ENCODE measurements at places on chromosomes 2 and 18. TPM values are rescaled to one million over a fixed set of nuclear protein-coding genes. Genes with fewer than 3 reads are reported as not detected.
A peak's percentile ranks its signal among the peaks of the same experiment; 100 is the strongest.

GRCh38 chr2:158458617-158458920, 1.8 kb downstream of the PKP4 start:
- no peak for DNase-seq
- H3K4me1 ChIP-seq, result peaks cover 46% of the 10 kb centered on the region
- H3K27me3 ChIP-seq, result no peaks in the 10 kb centered on the region
- peak overlapping the region; percentile 98 for H3K27ac ChIP-seq
- no peaks in the 10 kb centered on the region for H3K36me3 ChIP-seq

DNA sequence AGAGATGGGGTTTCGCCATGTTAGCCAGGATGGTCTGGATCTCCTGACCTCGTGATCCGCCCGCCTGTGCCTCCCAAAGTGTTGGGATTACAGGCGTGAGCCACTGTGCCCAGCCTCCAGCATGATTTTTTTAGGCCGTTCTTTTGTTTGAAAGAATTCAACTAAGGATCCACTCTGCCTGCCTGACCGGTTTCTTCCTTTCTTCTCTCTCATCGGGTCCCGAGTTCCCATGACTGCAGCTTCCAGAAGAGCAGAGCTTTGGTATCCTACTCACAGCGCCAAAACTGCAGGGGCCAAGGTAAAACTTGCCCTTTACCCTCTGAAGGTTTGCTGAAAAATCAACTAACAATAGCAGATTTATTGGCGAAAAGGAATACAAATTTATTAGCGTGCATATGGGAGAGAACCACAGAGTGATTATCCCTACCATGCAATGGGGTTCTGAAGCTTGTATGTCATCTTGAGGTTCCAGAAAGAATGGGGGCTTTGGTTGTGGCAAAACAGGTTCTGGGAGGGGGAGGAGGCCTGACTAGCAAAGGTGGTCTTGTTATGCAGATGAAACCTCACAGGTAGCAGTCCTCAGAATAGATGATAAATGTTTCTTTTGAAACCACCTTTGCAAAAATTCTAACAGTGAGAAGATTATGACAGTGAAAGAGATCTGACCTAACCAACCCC, 87.0 kb upstream of the MSH6 start:
- no peak for DNase-seq
- H3K27me3 ChIP-seq, result no peaks in the 10 kb centered on the region
- H3K4me1 ChIP-seq, result no peaks in the 10 kb centered on the region
- H3K27ac ChIP-seq, result no peak overlapping the region

DNA sequence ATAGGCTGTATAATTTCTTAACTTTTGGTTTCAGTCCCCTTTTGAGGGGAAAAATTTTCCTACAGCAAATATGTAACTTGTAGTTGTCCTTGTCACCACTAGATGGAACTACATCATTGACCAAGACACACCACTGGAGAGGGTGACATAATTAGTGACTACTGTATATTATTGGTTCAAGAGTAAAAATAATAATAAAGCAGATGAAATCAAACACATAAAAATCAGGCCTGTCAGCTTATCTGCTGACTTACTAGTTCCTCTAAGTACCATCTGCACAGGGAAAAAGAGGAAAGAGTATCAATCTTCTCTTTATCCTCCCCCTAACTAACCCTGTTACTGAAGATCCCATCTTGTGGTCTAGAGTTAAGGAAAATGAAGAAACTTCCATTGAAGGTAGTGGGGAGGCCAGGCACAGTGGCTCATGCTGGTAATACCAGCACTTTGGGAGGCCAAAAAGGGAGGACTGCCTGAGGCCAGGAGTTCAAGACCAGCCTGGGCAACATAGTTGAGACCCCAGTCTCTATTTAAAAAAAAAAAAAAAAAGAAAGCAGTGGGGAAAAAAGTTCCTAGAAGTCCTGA, 29.6 kb upstream of the ENOSF1 start:
- H3K27me3 ChIP-seq, result no peaks in the 10 kb centered on the region
- H3K36me3 ChIP-seq, result peaks cover 41% of the 10 kb centered on the region
- H3K4me3 ChIP-seq, result no peak overlapping the region
- no peak for DNase-seq
- no peak overlapping the region for H3K27ac ChIP-seq
- no peaks in the 10 kb centered on the region for H3K4me1 ChIP-seq

DNA sequence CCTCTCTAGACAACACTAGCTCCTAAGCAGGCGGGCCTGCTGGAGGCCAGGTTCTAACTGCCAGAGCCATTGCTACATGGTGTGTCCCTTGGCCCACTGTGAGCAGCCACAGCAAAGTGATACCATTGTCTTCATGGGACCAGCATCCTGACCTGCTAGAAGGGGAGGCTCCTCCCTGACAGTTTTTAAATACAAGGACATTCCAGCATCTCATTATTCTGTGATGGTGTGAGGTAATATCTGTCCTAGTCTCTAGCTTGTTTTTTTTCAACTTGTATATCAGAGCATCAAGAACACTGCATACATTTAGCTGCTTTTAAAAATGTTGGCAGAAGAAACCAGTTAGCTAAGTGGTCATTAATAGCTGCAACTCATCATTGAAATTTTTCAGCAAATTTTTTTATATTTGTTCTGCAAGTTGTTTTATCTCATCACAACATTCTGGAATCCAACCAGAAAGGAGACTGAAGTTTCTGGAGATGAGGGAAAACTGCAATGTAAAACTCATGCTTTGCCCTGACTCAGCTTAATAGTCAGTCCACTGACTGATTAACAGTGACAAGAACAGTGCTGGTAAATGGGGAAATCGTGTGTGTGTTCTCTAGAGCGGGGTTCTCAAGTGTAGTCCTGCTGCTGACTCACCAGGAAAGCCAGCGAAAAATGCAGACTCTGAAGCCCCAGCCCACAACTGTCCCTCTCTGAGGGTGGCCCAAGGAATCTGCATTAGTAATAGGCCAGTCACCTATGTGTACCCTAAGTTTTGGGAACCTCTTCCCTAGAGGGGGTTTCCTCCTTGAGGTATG, 17.8 kb downstream of the MAPRE3 start:
- DNase-seq, result no peak
- H3K36me3 ChIP-seq, result no peaks in the 10 kb centered on the region
- no peak overlapping the region for H3K27ac ChIP-seq

DNA sequence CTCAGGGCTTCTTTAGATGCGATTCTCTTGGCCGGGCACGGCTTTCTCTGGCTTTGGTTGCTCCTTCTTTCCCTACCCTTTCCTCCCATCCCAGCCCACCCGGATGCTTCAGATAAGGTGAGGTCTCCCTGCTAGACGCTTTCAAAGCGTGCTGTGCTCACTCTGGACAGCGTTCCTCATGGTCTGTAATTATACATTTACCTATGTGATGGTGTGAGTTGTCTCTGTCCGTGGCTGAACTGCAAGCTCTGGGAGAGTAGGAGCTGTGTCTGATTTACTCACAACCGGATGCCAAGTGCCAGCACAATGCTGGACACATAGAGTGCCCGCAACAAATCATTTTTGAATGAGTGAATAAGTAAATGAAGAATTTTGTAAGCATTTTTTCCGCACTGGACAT, 26.8 kb upstream of the PNPT1 start:
- no peak overlapping the region for H3K4me3 ChIP-seq
- no peaks in the 10 kb centered on the region for H3K4me1 ChIP-seq
- DNase-seq, result no peak
- H3K36me3 ChIP-seq, result no peaks in the 10 kb centered on the region

- peak overlapping the region; percentile 92 for H3K27ac ChIP-seq
- H3K4me3 ChIP-seq, result no peak overlapping the region
- H3K36me3 ChIP-seq, result no peaks in the 10 kb centered on the region
- no peaks in the 10 kb centered on the region for H3K27me3 ChIP-seq
Observed at GRCh38 chr2:85421260-85422071, 3.0 kb downstream of the SH2D6 start.

DNA sequence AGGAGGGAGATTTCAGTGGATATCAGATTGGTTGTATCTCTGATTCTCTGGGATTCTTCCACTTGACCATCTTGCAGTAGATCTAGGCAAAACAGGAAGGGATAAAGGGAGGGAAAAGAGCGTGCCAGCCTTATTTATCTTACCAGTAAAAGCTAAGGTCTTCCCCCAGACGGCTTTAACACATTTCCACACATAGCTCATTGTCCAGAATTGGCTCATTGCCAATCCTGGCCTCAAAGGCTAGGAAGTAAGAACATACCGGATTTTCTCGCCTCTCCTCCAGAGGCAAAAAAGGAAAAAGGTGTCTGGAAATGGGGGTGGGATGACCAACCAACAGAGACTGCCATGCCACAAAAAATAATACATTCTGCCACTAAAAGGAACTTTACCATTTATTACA, 411.6 kb upstream of the NRP2 start:
- no peak for DNase-seq
- H3K4me1 ChIP-seq, result no peaks in the 10 kb centered on the region
- no peak overlapping the region for H3K4me3 ChIP-seq
- no peaks in the 10 kb centered on the region for H3K27me3 ChIP-seq
- H3K27ac ChIP-seq, result no peak overlapping the region
- H3K36me3 ChIP-seq, result no peaks in the 10 kb centered on the region

DNA sequence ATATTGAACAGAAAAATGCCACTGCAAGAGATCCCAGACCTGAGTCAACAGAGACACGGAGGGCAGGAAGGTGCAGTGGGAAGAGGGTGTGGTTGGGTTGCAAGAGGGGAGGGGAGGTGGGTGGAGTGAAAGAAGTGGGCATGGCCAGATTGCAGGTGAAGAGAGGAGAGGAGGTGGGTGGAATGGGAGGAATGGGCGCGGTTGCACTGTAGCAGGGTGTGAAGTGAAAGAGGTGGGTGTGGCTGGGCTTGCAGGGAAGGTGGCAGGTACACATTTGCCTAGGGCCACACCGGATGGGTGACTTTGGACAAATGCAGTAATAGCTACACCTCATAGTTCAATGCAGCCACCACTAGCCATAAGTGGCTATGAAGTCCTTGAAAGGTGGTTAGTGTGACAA, 71.1 kb downstream of the DOCK10 start:
- no peaks in the 10 kb centered on the region for H3K36me3 ChIP-seq
- no peak for DNase-seq
- no peak overlapping the region for H3K4me3 ChIP-seq
- no peaks in the 10 kb centered on the region for H3K27me3 ChIP-seq
- H3K4me1 ChIP-seq, result peaks cover 9% of the 10 kb centered on the region

DNA sequence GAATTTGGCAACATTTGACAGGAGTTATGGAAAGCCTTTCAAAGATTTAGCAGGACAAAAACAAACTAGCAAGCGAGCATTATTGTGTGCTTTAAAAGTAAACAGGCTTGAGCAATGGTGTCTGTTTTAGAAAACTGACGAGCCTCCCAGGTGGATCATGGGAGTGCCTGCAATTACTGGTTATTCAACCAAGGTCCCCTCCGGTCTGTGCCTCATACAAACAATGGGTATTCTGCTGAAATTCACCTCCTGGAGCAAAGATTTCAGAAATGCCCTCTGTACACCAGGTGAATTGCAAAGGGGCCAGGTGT, 22.4 kb downstream of the RTP5 start:
- no peak overlapping the region for H3K4me3 ChIP-seq
- H3K4me1 ChIP-seq, result peaks cover 49% of the 10 kb centered on the region
- H3K36me3 ChIP-seq, result no peaks in the 10 kb centered on the region
- no peaks in the 10 kb centered on the region for H3K27me3 ChIP-seq
- no peak for DNase-seq
- H3K27ac ChIP-seq, result peak overlapping the region; percentile 79

DNA sequence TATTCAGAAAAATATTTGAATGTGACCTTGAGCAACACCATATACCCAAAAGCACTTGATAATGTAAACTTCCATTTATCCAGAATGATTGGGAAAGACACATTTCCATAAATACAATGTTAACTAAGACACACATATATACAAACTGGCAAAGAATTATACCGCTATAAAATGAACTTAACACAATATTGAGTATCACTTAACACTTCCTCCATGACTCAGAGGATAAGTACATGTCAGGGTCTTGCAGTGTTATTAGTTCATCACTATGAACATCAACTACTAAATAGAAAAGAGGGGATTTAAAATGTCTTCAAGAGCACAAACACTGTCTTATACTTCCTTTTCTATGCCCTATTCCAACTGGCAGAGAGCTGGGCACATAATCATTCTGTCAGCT, 18.6 kb downstream of the WDSUB1 start:
- H3K36me3 ChIP-seq, result peaks cover 14% of the 10 kb centered on the region
- no peak overlapping the region for H3K4me3 ChIP-seq
- H3K27me3 ChIP-seq, result no peaks in the 10 kb centered on the region
- H3K27ac ChIP-seq, result no peak overlapping the region
- no peak for DNase-seq

DNA sequence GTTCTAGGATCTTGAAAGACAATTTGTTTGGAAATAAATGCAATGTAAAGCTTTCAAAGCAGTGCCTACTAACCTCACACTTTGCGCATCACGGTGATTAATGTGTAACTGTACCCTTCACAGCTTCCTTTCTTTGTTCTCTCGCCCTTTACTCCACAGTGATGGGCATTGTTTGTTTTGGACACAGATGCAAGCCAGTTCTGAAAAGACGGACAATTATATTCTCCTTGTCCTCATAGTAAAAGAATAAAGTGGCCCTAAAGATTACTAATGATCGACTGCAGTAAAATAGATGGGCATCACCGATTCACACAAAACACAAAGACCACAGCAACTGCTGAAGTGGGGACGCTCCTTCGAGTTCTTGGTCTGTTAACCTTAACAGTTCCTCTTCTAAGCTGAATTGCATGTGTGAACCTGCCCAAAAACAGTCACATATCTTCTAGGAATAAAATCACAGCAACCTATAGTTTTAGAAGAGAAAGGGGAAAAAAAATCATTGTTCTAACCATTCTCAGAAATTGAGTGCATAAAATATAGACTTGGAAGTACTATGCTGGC, 7.7 kb downstream of the L3MBTL4 start:
- DNase-seq, result no peak
- H3K4me1 ChIP-seq, result peaks cover 32% of the 10 kb centered on the region
- H3K36me3 ChIP-seq, result no peaks in the 10 kb centered on the region

DNA sequence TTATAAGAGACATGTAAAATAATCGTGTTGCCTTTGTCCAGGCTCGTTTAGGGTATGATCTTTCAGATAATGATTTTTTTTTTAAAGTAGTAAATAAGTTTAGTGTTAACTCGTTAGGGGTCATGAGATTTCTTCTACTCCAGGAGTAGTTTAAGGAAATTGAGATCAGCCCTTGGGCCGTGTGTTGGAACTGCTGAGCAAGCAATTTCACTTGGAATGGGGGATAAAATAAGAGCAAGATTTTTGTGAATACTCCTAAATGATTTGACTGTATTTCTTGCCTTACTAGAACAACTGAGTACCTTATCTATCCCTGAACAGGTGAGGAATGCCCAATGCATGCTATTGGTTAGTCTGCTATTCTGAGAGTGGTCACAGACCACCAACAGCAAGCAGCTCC, 102.2 kb upstream of the SERPINE2 start:
- H3K4me3 ChIP-seq, result no peak overlapping the region
- H3K4me1 ChIP-seq, result no peaks in the 10 kb centered on the region
- no peak overlapping the region for H3K27ac ChIP-seq
- no peaks in the 10 kb centered on the region for H3K27me3 ChIP-seq

- H3K4me3 ChIP-seq, result no peak overlapping the region
- DNase-seq, result peak; percentile 77
- H3K27me3 ChIP-seq, result no peaks in the 10 kb centered on the region
Observed at GRCh38 chr2:162261032-162261945, 18.0 kb upstream of the FAP start.

The SERPINB10 gene
- total RNA-seq, result 1.9 TPM

The KRTCAP3 gene
- 40.9 TPM for total RNA-seq

The OSR1 gene
- 3.6 TPM for total RNA-seq

The TMEFF2 gene
- not detected for total RNA-seq

The SCN7A gene
- 3.6 TPM for total RNA-seq

The FAM168B gene
- total RNA-seq, result 107 TPM

The GCKR gene
- total RNA-seq, result 1.0 TPM

The UGT1A4 gene
- total RNA-seq, result 1.8 TPM

All from suprapubic skin (tissue), 4 donors.